T-helper 1 cell (primary cell): ENCODE measurements at places on chromosomes 7 and 10.

DNA sequence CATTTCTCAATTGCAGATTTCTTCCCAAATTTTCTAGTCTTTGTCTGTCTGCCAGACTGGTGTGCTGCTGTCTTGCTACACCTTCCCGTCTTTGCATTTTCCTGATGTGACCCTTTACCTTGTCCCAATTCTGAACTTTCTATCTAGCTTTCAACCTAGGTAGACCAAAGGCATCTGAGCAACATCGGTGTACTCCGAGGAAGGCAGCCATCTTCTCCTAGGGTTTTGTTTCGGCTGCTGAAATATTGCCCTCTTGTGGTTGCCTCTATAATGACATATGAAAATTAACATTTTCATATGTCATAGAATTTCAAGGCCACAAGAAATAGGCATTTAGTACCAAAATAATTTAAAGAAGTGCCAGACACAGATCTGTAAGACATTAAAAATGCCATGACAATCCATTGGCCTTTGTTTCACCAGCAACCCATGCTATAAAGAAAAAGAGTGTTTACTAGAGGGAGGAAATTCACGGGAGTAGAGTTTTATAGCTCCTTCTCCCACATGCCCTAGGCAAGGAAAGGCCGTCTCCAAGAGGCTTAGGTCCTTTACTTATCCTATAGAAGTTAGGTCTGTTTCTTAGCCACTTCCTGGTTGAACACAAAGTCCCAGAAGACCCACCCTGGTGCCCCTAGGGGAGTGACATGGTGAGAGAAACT is 23.4 kb downstream of the OR9A2 start:
- peak; percentile 34 for DNase-seq

- DNase-seq = no peak
Measured at GRCh38 chr10:3222626-3223025, 50.0 kb upstream of the PITRM1 start.

DNA sequence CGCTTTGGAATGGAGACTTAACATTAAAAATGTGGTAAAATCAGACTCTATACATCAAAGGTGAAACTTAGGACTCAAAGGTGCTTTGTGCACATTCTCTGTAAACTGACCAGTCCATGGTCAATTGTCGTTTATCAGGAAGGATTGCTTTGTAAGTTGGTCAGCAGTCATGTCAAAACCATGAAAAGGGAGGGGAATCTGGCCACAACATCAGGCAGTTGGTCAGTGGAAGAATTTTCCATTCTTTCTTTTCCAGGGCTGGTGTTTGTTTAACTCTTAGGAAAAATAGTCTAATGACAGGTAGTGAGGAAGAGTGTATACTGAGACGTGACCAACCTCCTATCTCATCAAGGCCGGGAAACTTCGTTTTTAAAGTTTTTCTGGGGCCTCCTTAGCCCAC is 226.5 kb downstream of the ADK start:
- no peak for DNase-seq

DNA sequence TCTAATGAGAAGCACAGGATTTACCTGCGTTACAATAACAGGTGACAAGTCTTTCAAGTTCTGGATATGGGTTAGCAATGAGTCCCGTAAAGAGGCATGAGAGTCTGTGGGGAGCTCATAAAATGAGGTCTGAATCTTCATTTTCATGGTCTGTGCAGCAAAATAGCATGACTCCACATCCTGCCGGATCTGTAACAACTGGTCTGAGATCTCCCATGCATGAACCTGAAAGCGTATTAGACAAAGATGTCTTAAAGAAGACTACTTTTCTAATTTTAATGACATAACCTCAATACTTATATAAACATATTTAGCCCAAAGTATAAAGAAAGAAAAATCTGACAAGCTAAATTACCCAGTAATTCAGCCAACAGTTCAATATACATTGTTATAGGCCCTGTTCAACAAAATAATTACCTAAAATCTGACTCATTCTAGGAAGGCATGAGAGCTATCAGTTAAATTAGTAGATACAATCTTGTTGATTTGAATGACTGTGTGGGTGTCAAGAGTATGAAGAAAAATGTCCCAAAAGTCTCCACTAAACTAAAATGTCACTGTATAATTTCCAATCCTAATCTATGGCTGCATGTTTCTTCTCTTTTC is 36.9 kb downstream of the TNPO3 start:
- DNase-seq = no peak

GRCh38 chr7:4880218-4880617 is 3.3 kb downstream of the RADIL start:
- no peak for DNase-seq

DNA sequence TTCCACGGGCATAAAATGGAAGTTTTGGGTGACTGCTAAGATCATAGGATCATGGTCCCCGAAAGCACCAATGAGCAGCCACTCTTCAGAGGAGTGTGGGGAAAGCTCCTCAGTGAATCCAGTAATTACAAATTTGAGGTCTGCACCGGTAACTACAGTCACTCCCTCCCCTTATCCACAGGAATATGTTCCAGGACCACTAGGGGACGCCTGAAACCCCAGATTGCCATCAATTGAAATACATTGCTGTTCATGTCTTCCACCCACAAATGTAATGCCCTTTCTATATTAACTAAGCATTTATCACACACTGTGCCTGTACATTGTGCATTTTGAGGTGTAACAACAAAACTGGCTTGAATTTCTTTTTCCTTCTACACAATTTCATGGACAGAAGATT is 447.9 kb upstream of the PFKP start:
- no peak for DNase-seq

GRCh38 chr10:77245953-77246352 is 391.7 kb downstream of the KCNMA1 start:
- no peak for DNase-seq

DNA sequence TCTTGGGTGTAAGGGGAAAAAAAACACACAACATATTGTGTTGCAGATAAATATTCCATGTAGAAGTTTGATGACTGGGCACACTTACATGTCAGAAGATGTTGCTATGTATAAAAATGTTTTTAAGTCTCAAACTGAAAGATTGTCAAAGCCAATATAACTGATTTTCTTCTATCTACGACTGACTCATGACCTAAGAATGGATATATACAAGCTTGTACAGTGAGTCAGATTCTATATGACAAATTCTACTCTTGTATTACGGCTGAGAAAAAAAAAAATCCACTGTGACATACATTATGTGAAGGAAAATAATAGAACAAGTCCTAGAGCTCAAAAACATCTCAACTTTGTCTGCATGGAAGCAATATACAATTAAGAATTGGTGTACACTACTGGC is 343.0 kb upstream of the PCDH15 start:
- no peak for DNase-seq

DNA sequence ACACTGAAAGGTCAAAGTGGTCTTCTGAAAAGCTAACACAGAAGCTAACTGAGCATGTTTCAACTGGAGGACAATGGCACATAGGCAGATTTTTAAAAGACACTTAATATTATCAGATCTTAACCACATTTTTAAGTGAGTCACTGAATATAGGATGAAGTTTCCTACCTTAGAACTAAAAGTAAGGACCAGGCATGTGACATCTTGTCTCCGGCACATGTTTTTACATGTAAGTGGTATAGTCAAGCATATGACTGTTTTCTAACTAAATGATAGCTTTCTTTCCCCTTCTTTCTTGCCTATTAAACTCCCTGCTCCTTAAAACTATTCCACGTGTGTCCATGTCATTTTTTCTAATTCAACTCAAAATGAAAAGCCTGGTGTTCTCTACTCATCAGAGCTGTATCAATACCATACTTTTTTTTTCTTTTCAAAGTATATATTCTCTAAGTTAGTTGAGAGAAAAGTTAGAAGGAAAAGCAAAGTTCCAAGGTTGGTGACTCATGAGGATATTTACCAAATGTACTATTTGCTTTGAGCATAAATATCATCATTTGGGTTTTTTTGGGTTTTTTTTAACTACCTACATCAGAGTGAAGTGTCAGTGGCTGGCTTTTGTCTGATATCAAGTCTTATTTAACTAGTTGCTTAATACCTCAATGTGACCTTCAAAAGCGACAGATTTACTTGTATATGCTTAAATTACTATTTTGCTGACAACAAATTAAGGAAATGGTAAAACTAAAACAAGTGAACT is 127.5 kb downstream of the CRPPA start:
- DNase-seq = no peak

DNA sequence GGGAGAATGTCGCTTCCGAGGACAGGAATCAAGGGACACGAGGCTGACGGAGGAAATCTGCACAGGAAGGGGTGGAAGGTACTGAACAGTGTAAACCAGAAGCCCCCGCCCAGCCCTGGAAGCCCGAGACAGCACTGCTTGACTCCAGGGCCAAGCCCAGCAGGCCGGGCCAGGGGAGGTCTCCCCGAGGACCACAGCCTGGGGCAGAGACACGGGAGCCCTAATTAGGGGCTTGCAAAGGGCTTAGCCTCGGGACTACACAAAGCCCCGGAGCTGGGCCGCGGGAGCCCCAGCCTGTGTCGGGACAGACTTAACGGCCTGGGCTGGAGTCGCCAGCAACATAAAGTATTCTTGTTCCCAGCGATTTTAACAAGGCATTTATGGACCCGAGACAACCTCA is 50.8 kb downstream of the OAT start:
- DNase-seq = no peak

GRCh38 chr10:132142396-132143161 is 44.2 kb upstream of the DPYSL4 start:
- peak; percentile 25 for DNase-seq

GRCh38 chr10:93577565-93577964 is 11.1 kb downstream of the FFAR4 start:
- no peak for DNase-seq

- DNase-seq = no peak
Measured at GRCh38 chr7:72038022-72038732, 374.0 kb downstream of the CALN1 start.

DNA sequence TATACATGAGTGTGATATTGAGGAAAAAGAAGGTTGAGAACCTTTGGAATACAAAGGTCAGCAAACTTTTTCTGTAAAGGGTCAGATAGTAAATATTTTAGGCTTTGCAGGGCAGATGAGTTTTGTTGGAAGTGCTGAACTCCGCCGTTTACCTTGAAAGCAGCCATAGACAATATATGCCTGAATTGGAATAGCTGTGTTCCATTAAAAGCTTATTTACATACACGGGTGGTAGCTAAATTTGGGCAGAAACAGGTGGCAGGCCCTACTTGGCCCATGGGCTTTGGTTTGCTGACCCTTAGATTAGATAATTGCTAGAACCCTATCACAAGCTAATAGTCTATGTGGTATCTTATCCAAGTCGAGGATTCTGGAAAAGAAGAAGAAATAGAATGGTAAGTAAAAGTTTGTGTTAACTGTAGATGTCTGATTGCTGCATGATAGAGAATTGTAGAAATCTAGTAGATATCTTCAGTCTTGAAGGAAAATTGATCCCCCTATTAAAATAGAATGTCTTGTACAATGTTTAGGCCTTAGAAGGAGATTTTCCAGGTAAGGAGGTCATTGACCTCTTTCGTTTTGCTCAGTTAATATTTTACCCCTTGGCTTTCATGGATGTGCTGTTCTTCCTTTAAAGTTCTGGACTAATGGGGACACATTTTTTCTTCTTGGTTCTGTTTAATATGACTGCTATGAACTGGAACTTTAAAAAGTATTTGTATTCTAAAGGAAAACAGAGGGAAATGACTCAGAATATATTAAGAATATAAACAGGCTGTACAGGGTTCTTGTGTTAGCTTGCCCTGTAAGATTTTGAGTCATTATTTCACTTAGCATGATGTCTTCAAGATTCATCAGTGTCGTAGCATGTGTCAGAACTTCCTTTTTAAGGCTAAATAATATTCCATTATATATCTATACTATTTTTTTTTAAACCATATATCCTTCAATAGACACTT is 8.0 kb downstream of the RBM33 start:
- no peak for DNase-seq

- no peak for DNase-seq
Measured at GRCh38 chr7:115145512-115145911, 223.6 kb downstream of the MDFIC start.

- no peak for DNase-seq
Measured at GRCh38 chr10:125024497-125025234, 82.7 kb downstream of the ZRANB1 start.

- no peak for DNase-seq
Measured at GRCh38 chr7:133703547-133703946, 423.6 kb upstream of the LRGUK start.

DNA sequence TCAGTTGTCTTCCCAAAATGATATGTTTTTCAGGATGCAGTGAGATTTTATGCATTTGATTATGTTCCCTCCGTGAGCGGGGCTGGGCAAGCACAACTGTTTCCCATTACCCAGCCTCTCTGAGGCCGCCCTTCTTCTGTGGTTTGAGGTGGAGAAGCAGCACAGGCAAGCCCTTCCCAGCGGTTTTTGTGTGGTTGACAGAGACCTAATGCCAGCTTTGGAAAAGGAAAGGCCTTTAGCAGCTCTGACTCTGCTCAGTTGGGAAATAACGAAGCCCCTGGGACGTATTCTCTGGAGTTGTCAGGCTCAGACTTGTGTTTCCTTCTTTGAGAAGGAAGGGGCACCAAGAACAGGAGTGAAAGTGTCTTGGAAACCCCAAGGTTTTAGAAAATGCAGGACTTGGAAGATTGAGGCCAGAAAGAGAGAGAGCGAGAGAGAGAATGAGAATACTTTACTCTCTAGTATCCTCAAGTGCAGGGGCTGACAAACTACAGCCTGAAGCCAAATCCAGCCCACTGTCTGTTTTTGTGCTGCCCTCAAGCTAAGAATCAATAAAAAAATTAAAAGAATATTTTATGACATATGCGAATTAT is 20.6 kb upstream of the PDCD4 start:
- no peak for DNase-seq

DNA sequence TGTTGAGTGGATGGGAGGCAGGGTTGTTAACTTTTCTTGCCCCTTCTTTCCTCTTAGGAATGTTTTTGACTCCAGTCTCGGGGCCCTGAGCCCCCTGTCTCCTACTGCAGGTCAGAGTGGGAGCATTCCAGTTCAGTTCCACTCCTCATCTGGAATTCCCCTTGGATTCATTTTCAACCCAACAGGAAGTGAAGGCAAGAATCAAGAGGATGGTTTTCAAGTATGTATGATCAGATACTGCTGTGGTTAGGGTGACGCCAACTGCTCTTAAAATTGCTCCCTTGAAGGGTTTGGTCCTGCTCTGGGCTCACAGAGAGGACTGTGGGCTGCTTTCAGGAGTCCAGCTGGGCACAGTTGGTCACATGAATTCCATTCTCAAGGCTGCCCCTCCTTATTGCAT is 22.0 kb downstream of the VWA2 start:
- DNase-seq = no peak

GRCh38 chr10:128077155-128077875 is 48.9 kb downstream of the MKI67 start:
- DNase-seq = no peak

GRCh38 chr10:117130346-117130745 is 7.7 kb downstream of the VAX1 start:
- DNase-seq = no peak

GRCh38 chr10:43166880-43167497 is 28.7 kb downstream of the CSGALNACT2 start:
- DNase-seq = no peak

GRCh38 chr7:102446387-102447156 is 13.2 kb downstream of the ORAI2 start:
- DNase-seq = no peak

- DNase-seq = no peak
Measured at GRCh38 chr10:93594518-93594917, 6.5 kb downstream of the RBP4 start.
